ENCODE measurements at places on chromosomes 1 and 21.

DNA sequence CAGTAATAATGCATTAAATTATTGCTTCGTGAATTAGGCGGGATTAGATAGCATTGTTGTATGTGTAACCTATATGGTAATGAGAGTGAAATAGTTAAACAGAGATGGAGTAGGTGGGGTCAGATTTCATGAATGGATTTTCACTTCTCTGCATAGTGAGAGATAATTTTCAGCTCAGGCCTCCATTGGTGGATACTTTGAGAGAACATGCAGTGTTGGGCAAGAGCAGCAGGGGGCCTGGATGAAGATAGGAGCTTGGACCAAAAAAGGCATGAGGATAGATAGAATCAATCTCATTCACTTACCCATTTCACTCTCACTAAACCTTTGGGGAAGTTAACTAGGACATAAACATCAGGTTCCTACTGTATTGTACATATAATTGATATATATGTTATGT is 39.5 kb upstream of the C1orf87 start:
- no peak for DNase-seq

- DNase-seq = no peak
Measured at GRCh38 chr1:217004776-217005436, 281.7 kb upstream of the ESRRG start.

DNA sequence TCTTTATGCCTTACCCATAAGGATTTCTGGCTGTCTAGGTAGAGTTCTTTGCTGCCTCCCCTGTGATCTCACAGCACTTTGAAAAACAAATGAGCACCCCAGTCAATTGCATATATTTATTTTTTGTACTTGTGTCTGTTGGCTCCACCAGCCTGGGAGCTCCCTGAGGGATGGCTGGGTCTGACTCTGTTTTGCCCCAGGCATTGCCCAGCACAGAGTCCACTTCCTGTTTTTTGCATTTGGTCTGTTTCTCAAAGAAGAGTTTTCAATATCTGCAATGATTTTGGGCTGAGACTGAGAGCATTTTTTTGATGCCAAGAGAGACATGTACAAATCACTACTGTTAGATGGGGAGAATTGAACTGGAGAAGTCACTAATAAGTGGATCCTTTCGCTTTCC is 125.0 kb downstream of the FOXD2 start:
- DNase-seq = no peak

- DNase-seq = no peak
Measured at GRCh38 chr1:227092069-227092468, 152.0 kb downstream of the COQ8A start.

DNA sequence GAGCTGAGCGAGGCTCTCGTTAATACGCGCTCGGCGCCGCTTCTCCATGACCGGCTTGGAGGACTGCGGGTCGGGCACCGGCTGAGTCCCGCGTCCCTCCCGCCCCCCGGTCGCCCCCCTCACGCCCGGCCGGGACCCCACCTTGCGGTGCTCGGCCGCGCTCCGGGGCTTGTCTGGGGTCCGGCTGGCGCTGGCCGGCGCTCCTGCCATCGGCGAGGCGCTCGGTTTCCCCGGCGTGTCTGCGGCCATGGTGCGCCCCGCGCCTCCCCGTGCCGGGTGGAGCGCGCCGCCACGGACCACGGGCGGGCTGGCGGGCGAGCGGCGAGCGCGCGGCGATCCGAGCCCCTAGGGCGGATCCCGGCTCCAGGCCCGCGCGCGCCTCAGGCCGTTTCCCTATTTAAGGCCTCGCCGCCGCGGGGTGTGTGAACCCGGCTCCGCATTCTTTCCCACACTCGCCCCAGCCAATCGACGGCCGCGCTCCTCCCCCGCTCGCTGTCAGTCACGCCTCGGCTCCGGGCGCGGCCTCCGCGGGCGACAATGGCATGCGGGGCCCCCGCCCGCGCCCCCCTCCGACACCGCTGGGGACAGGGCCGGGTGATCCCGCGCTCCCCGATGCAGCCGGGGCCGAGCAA is at the start of gene HES4:
Gene HES4, minus strand, starts transcription at position 373 of the 632 bp plus-strand sequence. Its CDS starts 124 bp downstream, at position 249.
- DNase-seq = no peak

- no peak for DNase-seq
Measured at GRCh38 chr1:43272161-43272560, 2.4 kb downstream of the TMEM125 start.

- DNase-seq = no peak
Measured at GRCh38 chr21:27954543-27955165, 987.8 kb upstream of the ADAMTS5 start.

GRCh38 chr1:21608798-21609197 is 60.4 kb downstream of the RAP1GAP start:
- no peak for DNase-seq

GRCh38 chr1:111505641-111506119 is 2.2 kb upstream of the ADORA3 start:
- no peak for DNase-seq

DNA sequence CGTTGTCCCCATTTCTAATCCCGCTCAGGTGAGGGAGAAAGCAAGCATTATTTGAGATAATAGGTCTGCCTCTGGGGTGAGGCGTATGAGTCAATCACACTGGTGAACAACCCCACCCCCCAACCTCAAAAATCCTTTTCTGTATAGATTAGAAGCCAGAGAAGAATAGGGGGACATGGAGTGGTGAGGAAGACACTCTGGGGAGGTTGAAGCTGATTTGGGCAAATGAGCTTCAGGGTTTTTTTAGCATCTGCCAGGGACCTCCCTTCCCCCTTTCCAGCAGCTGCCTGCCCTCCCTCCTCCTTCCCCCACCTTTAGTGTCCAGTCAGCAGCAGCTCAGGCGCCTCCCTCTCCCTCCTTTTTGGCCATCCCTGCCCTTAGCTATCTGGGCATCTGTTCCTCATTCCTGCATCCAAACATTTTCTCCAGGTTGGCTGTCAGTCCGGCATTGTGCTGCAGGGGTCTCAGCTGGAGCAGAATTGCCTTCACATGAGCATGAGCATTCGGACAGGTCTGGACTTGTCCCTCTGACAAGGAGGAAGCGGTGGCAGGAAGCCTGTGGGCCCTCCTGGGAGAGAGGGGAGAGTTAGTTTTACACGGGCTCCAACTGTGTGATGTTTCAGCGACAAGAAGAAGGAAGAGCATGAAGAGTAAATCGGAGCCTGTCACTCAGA is 30.8 kb upstream of the PTGFRN start:
- no peak for DNase-seq

DNA sequence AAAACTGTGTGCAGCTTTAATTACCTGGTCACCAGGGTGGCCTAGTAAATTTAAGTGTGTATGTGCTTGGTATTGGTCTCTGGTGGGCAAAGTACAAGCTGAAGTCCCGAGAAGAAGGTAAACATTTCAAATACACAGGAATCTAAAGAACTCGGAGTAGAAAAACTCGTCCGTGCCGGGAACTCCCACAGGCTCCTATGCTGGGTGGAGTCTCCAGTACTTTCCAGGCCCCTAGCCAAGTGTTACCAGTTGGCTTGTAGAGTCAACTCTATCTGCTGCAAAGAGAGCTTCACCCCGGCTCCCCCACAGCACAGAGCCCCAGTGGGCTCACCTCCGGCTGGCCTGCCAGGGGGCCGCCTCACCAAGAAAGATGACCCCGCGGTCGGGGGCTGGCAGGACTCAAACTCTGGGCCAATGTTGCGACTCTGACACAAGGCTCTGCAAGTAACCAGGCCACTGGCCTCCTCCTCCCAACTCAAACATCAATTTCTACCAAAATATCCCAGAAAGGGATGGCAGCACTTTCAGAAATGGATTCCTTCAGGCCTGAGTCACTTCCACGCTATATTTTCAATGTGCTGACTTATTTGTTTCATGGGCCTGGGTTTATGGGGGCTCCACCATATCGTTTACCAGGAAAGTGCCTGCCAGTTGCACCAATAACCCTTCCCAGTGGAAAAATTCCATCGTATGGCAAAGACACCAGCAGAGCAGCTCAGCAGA is 73.9 kb downstream of the SLC66A1 start:
- no peak for DNase-seq

- no peak for DNase-seq
Measured at GRCh38 chr1:238778113-238778512, 608.3 kb upstream of the CHRM3 start.

DNA sequence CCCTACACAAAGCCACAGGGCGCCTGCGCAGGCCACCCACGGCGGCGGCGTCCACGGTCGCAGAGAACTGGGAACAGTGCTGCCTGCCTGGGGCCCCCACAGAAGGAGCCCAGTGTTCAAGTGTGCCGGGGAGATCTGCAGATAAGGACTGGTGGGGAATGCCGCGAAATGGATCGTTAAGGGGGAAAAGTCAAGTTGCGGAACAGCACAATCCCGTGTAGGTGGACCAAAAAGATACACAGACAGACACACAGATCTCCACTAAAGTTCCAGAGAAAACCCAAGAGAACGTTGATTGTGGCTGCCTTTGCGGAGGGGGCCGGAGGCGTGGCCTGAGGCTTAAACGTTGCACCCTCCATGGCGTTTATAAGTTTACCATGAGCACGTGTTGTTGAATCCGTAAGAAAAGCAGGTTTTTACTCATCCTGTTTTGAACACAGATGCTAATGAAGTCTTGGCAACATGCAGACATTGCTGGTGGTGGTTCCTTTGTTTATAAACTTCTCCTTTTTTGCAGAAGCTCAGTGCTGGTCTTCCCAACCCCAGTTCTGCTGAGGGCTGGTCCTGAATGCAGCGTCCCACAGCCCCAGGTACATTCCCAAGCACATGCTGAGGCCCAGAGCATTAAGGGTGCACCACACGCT is 4.1 kb downstream of the SPATC1L start:
- DNase-seq = no peak

GRCh38 chr21:39562791-39563770 is 49.7 kb upstream of the B3GALT5 start:
- no peak for DNase-seq

GRCh38 chr1:172397221-172397620 is 23.3 kb upstream of the C1orf105 start:
- no peak for DNase-seq

DNA sequence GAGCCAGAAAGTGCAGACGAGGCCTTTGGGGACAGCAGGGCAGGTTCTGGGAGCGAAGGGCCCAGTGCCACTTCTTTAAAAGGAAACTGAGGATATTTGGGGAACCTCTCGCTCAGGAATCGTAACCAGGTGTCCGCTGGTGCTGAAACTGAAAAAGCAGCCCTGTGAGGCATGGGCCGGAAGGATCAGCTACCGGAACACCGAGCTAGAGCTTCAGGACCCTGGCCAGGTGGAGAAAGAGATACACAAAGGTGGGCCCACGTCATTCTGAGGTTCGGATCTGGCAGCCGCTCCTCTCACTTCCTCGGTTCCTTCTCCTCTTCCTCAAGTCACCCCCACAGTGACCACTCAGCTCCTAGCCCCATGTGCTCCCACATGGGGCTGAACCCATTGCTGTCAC is 18.1 kb downstream of the MX2 start:
- DNase-seq = no peak

DNA sequence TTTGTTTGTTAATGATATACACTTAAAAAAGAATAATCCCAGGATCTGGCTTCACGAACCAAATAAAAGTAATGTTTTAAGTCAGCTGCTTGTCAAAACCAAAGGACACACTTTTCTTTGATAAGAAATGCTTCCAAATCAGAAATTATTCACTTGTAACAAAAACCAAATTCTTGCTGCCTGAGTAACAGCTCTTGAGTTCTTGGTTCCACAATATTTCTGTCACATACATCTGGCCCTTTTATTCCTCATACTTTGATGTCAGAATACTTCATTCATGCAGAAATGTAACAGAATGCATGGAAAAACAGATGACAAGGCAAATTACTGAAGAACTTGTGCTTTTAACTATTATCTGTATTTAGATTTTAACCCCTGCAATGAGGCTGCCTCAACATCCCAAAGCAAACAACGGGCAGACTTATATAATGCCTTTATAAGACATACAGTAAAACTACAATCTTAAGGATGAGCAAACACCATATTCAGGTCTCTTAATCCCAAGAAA is 1.5 kb downstream of the VAMP4 start:
- DNase-seq = no peak

DNA sequence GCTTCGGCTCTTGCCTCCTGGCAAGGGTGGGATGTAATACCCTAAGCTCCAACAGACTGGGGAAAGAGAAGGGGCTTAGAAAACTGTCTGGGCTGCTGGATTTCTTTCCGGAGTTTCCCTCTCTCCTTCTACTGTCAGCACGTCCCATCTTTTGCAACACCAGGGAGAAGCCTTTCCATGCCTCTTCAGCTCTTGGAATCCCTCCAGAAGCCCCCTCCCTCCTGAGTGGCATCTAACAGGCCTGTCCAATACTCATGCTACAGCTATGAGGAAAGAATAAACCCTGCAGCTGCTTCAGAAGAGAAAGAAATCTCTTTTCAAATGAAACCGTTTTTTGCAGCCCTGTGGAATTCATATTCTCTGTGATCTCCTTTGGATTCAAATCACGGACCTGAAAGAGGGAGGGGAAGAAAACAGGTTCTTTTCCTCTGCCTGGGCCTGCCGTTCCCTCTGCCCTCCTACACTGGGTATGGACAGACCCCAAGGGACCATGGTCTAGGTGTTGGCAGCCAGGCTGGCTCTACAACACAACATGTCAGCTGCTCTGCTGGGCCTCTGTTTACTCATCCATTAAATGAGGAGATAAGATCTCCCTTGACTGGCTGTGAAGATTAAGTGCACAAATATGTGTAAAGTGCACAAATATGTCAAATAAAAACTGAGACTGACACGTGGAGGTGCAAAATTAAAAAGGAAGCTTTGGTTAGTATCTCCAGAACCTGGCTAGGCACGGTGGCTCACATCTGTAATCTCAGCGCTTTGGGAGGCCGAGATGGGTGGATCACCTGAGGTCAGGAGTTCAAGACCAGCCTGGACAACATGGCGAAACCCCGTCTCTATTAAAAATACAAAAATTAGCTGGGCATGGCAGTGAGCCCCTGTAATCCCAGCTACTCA is 6.0 kb upstream of the CAPN2 start:
- no peak for DNase-seq

GRCh38 chr1:236143104-236143948 is 987 bp downstream of the GPR137B start:
- no peak for DNase-seq

GRCh38 chr1:214419650-214420049 is 131.8 kb downstream of the PTPN14 start:
- DNase-seq = no peak

- DNase-seq = no peak
Measured at GRCh38 chr1:12244078-12244477, 14.2 kb downstream of the VPS13D start.

DNA sequence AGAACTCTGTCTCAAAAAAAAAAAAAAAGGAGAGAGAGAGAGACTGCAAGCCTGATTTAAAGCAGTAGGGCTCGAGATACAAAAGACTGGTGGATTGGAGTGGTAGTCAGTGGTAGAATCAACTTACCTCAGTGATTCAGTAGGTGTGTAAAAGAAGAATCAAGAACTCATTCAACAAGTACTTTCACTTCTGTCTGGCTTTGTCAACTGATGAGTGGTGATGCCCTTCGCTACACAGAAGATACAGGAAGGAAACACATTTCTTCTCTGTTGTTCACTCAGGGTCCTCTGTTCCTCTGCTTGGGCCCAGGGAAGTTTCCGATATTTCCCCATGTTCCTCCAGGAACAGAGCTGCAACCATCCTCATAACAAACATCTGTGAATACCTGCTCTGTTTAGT is 68.6 kb upstream of the COG2 start:
- DNase-seq = no peak

- DNase-seq = no peak
Measured at GRCh38 chr21:22225299-22225698, 1227.1 kb downstream of the NCAM2 start.
